ENCODE measurements at places on chromosomes 11 and 22.

DNA sequence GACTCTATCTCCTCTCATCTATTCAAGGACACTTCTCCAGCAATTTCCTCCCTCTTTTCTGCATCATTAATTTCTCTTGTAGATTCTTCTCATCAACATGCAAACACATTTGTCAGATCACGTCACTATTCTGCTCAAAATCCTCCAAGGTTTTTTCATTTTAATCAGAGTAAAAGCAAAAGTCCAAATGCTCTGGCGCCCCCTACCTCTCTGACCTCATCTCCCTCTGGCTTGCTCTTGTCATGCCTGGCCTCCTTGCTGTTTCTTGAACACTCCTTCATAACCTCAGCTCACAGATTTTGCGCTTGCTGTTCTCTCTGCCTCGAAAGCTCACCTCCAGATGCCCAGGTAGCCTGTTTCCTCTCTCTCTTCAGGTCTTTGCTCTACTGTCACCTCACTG lies 22.4 kb downstream of the RTCB start:
- DNase-seq: no peak

GRCh38 chr11:69484427-69485259 lies 3.2 kb downstream of the LINC01488 start:
- DNase-seq: no peak

- no peak for DNase-seq
Observed at GRCh38 chr11:88013508-88014065, 161.7 kb downstream of the RAB38 start.

GRCh38 chr11:96472085-96472484 lies 82.3 kb downstream of the JRKL start:
- no peak for DNase-seq

DNA sequence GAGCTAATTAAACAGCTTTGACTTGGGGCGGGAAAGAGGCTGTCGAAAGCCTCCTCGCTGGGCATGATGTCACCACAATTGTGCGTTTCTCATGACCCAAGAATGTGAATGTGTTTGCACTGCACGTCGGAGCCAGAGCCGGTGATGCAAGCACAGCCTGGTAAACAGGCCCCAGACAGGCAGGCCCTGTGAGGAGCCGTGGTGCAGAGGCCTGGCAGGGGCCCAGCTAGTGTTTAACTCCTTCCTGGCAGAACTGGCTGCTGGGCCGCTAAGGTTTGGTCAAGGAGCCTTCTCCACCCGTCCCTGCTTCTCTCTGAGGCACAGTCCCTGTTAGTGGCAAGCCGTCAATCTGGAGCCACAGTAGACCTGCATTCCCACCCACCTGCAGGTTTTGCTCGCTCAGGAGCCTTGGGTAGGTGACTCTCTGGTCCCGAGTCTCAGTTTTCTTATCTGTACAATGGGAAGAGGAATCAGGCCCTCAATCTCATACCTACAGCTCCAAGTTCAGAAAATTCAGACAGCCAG lies 25.4 kb upstream of the SMTN start:
- DNase-seq: no peak

GRCh38 chr11:128324531-128325141 lies 262.7 kb downstream of the ETS1 start:
- peak; percentile 66 for DNase-seq

GRCh38 chr11:2306452-2306823 lies 4.6 kb downstream of the TSPAN32 start:
- DNase-seq: no peak

GRCh38 chr11:81570669-81571068 lies 1163.0 kb downstream of the FAM181B start:
- no peak for DNase-seq

DNA sequence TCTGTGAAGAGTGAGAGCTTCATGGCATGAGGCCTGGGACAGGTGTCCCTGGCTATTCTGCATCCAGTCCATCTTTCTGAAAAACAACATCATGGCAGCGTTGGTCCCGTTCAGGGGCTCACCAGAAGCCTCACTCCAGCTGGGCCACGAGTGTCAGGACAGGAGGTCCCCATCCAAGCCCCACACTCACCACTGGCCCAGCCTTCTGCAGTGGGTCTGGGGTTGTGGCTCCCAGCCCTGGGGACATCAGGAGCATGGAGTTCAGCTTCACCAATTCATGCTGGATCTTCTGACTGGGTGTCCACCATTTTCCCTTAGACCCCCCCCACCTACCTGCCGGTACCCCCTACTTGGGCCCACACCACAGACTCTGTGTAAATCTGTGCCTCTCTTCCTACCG lies 400.3 kb downstream of the BRD1 start:
- DNase-seq: no peak

DNA sequence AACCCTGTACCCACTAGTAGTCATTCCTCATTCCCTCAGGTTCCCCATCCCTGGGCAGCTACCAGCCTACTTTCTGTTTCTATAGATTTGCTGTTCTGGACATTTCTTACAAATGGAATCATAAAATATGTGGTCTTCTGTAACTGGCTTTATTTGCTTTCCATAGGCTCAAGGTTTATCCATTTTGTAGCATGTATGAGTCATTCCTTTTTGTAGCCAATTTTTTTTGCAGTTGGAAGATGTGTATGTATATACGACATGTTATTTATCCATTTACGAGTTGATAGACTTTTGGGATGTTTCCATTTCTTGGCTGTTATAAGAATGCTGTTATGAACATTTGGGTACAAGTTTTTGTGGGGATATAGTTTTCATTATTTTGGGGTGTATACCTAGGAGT lies 130.6 kb downstream of the WNT11 start:
- no peak for DNase-seq

DNA sequence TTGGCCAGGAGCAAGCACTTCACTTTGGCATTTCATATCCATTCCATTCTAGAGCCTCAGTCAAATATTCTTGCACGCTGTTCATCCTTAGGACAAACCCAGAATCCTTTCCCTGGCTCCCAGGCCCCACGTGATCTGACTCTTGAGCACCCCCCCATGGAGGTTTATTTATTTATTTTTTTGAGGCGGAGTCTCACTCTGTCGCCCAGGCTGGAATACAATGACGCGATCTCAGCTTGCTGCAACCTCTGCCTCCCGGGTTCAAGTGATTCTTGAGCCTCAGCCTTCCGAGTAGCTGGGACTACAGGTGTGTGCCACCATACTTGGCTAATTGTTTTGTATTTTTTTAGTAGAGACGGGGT lies 12.7 kb upstream of the TSGA10IP start:
- no peak for DNase-seq

- DNase-seq: no peak
Observed at GRCh38 chr11:36280531-36280930, 8.7 kb downstream of the COMMD9 start.

GRCh38 chr11:42003801-42004200 lies 544.3 kb upstream of the LRRC4C start:
- no peak for DNase-seq

- no peak for DNase-seq
Observed at GRCh38 chr11:69497221-69497787, 15.8 kb downstream of the LINC01488 start.

DNA sequence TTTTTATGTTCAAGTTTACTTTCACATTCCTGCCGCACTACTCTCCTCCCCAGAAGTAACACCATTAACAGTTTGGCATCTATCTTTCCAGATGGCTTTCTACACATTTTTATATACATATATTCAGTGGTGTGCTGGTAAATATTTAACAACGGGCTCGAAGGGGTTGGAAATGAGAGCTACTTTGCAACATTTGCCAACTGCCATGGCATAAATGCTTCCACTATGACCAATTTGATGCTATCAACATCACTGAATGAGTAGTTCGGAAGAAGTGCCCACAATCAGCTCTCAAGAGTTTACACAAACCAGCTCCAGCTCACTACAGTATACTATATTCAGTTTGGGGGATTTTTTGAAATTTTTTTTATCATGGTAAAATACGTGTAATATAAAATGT lies 55.2 kb downstream of the RELT start:
- DNase-seq: no peak

DNA sequence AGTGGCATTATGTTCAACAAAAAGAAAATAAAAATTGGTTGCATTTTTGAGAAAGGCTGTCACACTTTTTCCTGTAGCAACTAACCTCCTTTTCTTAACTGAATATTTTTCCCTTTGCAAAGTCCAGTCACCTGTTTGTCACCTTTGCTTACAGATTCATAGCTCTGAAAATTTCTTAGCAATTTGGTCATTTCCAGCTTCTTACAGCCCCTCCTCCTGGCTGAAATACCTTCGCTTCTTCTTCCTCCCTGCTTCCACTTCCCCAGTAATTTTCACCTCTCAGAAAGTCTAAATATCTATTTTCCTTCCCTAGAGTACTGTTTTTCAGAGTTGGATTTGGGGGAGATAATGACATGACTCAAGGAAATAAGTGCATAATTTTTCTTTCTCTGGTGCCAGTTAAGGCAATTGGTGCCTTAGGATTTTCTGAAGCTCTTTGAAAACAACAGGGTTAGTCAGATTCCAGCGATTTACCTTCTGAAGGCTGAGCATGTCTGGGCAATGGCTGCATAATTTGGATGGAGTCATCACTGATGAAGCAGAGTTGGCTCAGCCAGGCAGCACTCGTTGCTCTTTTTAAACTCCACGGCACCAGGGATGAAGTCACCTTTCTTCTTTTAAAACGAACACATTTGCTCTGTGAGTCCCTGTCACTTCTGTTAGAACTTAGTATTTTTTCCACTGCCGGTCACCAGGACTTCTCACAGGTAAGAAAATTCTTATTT lies 62.1 kb upstream of the AMOTL1 start:
- DNase-seq: no peak

DNA sequence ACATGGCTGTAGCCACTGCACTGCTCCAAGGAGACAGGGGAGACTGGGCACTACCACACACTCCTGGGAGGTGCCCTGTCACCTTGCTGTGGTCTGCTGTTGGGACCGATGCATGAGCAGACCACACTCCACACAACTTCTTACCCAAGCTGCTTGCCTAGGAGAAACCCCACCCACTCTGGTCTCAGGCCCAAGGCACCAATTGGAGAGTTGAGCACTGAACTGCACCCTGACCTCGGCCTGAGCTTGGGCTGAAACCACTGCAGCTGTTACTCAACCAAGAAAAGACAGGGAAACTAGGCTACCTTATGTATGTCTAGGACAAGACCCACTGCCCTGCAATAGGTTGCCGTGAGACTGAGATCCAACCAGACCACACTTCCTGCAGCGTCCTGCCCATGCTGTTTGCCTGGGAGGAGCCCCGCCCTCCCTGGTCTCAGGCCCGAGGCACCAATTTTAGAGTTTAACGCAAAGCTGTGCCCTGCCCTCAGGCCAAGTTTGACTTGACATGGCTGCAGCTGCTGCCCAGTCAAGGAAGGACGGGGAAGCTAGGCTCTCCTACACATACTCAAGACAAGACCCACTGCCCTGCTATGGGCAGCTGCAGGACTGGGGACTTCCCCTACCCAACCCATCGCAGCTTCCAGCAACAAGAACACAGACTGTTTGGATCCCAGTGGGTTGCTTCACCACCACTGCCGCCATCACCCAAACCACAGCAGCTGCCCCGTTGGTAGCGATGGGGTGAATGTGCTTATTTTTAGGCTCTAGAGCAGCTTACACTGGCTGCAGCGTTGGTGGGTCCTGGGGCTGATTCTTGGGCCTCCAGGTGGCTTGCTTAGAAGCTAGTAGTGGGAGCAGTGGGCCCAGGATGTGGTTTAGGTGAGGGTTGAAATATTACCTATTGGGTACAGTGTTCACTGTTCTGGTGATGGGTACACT lies 66.8 kb downstream of the BRD1 start:
- DNase-seq: no peak

- DNase-seq: peak; percentile 39
Observed at GRCh38 chr11:73376803-73377629, 817 bp downstream of the RELT start.

DNA sequence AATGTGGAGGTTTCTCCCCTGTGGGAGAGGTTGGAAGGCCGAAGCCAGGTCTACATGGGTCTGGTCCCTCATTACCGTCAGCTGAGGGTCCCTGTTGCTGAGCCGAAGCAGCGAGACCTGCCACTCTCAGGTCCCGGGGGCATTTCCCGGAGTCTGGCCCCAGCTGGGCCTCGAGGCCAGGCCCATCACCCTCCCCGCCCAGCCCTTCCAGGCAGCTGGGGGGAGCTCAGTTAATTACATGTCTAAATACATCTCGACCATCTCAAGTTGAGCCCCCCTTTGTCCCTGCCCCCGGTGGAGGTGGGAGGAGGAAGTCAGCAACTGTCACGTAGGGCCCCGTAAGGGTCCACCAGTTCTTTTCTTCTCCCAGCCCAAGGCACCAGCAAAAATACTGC lies 3.6 kb downstream of the CDKN1C start:
- no peak for DNase-seq

- DNase-seq: no peak
Observed at GRCh38 chr11:96315476-96315875, 27.5 kb downstream of the MAML2 start.

DNA sequence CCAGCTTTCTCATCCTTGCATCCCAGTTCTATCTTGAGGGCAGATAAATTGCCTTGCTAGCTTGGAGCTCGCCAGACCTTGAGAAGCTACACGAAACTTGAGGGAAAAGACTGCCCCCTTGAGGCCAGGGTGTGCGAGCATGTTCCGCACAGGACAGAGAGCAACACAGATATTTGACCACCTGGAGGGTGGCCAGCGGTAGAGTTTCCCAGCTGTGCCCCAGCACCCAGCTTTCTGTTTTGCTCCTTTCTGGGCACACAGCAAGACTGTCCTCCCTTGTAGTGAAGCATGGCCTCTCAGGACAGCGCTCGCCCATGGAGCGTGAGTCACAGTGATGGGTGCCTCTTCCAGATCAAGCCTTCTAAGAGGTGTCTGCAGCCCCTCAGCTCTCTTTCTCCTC lies 23.5 kb downstream of the SPATA19 start:
- no peak for DNase-seq

- DNase-seq: no peak
Observed at GRCh38 chr11:3133261-3134217, 31.6 kb downstream of the OSBPL5 start.

- no peak for DNase-seq
Observed at GRCh38 chr11:129636926-129637325, 178.7 kb upstream of the TMEM45B start.

GRCh38 chr22:25496396-25497064 lies 67.9 kb upstream of the GRK3 start:
- no peak for DNase-seq

DNA sequence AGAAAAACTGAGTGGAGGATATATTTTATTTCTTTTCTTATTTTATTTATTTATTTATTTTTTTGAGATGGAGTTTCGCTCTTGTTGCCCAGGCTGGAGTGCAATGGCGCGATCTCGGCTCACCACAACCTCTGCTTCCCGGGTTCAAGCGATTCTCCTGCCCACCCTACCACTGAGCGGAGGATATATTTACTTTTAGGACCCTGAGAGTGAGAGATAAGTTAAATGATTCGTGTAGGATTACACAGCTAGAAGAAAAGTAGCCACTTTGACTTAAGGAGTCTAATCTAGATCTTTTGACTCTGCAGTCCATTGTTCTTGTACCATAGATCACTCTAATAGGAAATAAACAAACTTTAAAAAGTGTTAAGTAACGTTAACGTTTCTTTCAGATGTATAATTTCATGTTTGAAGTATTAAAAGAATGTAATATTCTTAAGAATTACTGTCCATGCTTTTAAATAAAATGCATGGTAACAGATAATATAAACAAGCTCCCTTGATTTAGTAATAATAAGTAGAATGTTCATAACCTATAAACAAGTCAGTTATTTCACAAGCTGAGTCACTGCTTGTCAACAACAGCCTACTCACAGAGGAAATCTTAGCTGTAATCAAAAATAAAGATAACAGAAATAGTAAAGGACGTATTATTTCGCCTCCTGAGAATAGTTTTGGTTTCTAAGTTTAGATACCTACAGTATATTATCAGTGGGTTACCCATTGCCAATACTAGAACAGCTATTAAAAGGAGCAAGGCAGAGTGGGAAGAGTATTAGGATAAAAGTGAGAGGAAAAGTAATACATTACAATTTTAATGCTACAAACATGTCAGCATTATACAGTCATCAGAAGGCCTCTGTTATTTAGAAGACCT lies 18.6 kb downstream of the USP47 start:
- DNase-seq: no peak

All from stimulated activated CD8-positive, alpha-beta memory T cell treated with anti-CD3 and anti-CD28 coated beads, Interleukin-4, amount 100 ng/mL, for 24 hours (primary cell).